Left ventricle myocardium inferior (tissue), 1 donor: ENCODE measurements at places on chromosomes 3 and 15. TPM values are rescaled to one million over a fixed set of nuclear protein-coding genes. Genes with fewer than 3 reads are reported as not detected.

Gene MEIS2
- 36.0 TPM for total RNA-seq

Gene GABRG3
- total RNA-seq: not detected

DNA sequence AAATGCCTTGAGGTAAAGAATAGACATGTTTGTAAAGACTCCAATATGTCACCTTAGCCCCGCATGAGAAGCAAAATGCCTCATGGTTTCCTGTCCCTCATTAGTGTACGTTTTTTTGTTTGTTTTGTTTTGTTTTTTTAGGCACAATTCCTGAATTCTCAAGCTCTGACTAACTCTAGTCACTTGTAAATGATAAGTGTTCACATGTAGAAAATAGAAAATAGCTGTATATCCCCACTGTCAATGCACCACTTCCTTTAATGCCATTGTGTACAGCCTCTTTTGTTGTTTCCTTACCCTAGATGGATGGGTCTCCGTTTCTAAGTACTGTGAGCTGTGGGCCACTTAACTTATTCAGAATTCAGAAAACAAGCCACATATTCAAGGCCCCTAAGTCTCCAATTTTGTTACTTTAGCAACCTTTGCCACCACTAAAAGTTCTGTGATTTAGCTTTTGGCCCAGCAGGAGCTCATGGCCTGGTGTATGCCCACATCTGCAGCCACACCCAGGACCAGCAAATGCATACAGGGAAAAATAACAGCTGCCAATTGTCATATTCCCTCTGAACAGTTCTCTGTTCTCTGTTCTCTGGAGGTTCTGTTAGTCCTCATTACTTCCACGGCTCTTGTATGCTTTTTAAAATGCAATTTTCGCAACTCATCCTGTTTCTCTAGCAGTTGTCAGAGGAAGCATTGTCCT, 655.5 kb downstream of the GBE1 start:
- DNase-seq: no peak

- no peak for DNase-seq
Observed at GRCh38 chr15:34065261-34065660, 26.3 kb upstream of the AVEN start.

DNA sequence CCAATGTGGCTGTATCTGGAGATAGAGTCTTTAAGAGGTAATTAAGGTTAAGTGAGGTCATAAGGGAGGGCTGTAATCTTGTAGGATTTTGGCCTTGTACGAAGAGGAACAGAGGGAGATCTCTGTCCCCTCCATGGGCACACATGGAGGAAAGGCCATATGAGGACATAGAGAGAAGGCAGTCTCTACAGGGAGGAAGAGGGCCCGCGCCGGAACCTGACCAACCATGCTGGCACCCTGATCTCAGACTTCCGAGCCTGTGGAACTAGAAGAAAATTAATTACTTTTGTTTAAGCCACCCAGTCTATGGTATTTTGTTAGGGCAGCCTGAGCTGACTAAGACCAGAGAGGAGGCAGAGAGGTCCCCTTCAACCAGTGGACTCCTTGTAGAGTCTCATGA, 17.7 kb upstream of the MRPS22 start:
- no peak for DNase-seq

DNA sequence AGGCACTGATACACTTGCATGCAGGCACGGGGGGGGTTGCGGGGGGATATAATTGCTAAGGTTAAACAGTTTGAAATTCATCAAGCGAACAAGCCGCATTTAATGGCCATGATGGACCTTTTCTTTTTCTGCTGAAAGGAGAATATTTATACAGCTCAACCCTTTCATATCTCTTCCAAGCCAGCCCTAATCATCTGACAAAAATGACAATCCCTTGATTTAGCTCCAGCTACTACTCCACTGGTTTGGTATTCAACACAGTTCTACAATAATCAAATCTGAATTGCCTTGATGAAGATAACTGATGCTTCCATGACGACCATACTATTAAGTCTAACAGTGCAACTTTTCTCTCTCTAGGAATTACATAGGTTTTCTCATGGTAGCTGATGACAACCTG, 374.9 kb downstream of the PLCL2 start:
- DNase-seq: no peak

DNA sequence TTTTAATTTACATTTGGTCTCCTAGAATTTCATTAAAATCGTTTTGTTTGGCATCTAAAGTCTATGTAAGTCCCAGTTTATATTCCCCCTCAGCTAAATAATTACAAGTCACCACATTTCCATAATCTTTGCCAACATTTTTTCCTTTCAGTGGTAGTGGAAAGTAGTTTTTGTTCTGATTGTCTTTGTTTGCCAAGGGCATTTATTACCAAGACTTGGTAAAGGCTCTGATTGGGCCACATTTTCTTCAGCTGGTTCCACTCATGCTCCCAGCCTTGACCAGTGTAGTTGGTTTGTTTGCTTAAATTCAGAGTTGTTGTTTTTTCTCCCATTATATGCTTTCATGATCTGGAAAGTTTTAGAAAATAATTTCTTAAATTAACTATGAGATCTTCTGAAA, 153.4 kb upstream of the MME start:
- no peak for DNase-seq
